ENCODE measurements at places on chromosomes 7 and 10. TPM values are rescaled to one million over a fixed set of nuclear protein-coding genes. Genes with fewer than 3 reads are reported as not detected.

- peak; percentile 79 for DNase-seq
Measured at GRCh38 chr10:110209926-110210673, 2.7 kb downstream of the MXI1 start.

- no peak for DNase-seq
Measured at GRCh38 chr7:142733271-142733670, 16.0 kb upstream of the PRSS1 start.

The CYP2C19 gene
- 0.14 TPM for total RNA-seq

- peak; percentile 69 for DNase-seq
Measured at GRCh38 chr7:1529383-1530116, 952 bp upstream of the MAFK start.

- DNase-seq, result no peak
Measured at GRCh38 chr10:30719832-30720231, 90.3 kb upstream of the LYZL2 start.

DNA sequence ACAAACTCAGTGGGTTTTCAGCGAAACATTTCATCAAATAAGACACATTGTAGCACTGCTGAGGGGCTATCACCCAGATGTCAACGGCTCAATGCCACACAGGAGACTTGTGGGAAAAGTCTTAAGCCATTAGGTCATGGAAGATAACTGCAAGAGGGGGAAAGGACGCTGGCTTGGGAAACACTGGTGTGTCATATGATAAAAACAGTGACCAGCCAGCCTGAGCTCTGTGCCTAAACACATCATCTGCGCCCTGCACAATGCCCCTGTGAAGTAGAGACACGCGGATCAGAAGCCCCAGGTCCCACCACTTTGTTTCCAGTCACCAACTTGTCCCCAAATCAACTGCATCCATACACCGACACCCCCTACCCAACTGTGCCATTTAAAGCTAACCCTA lies 116.7 kb downstream of the TNS3 start:
- no peak for DNase-seq

The CPA2 gene
- total RNA-seq, result not detected

GRCh38 chr10:130190737-130191115 lies 54.5 kb downstream of the GLRX3 start:
- DNase-seq, result no peak

DNA sequence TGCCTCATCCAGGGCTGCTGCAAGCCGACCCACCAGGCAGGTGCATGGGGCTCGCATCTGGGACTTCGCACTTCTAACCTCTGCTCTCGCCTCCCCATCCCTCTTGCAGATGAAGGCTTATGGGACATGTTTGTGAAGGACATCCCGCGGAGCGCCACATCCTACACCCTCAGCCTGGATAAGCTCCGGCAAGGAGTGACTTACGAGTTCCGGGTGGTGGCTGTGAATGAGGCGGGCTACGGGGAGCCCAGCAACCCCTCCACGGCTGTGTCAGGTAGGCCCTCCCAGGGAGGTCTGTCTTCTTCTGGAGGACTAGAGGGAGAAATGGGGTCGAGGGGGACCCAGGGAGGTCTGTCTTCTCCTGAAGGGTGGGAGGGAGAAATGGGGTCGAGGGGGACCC lies 448.9 kb upstream of the FOXK1 start:
- DNase-seq, result no peak

The TAS2R3 gene
- 0.69 TPM for total RNA-seq

DNA sequence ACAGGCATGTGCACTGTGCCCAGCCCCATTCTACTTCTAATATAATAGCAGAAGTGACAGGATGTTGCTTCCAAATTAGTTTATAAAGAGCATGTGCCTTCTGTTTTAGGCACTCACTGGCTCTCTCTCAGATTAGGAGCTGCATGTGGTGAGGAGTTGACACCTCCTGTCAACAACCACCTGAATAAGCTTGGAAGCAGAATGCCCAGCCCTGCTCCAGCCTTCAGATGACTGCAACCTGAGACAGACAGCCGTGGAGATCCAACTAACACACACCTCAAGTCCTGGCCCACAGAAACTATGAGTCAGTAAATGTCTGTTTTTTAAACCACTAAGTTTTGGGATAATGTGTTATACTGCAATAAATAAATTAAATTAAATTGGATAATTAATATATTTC lies 54.5 kb downstream of the PARD3 start:
- DNase-seq, result no peak

The RASA4 gene
- 9.3 TPM for total RNA-seq

The MACC1 gene
- total RNA-seq, result 0.21 TPM

DNA sequence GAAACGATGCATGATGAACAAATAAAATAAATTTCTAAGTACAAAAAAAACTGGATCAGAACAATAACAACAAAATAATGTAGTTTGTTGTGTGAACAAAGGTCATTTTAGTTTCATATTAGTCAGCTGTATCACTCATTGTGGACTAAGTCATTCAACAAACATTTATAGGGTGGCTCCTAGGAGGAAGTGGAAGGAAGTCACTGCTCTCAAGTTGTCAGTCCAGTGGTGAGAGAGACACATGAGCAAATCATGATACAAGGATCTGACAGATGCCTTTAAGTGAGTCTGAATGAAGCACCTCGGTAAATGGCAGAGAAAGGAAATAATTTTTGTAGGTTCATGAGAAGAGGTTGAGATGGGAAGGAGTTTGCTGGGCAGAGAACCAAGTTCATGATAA lies 56.8 kb downstream of the EPDR1 start:
- no peak for DNase-seq

DNA sequence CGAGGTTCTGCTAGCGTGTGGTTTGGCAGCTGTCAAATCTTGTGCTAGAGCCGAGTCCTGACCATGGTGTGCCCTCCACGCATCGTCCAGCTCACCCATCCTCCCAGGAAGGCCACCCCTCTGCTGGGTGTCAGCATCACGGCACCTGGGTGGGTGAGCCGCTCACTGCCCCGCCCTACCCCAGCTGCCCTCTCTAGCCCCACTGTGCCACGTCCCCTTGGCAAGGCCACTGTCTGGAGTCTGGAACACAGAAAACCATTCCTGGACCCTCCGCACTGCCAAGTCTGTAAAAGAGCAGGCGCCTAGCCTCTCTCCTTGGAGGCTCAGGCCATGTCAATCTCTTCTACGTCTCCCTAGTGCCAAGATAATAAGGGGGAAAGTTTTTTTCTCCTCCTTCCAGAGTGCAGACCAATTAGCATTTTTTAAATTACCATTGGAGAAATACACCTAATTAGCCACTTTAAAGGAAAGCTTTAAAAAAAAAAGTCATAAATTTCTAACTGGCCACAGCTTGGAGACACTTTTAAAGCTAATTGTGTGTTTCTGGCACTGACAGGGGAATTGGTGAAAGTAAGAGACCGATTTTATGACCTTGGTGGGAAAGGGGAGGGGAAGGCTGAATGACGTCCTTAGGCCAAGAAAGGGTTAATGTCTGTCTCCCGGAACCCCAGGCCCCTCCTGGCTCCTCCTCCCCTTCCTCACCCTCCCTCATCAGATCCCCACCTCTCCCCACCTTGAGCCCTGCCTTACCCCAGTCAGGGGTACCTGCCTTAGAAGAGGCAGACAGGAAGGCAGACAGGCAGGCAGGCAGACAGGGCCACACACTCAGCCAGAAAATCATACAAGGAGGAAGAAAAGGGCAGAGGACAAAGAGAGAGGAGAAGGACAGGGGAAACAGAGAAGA lies 151.2 kb downstream of the PLXNA4 start:
- peak; percentile 92 for DNase-seq

DNA sequence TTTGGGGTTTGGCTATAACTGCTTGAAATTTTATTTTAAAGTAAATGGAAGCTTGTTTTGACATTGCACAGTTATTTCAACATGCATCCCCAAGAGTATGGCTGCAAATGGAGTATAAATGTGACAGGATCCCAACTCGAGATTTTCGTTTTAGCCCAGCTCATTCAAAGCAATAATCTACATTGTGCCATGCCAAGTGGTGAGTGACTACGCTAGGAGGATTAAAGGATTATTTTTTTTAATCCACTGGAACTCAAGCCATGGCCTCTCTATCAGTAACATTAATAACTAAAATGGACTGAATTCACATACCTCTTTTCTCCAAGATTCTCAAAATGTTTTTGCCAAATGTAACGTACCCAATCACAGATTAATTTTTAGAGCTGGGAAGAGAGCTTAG lies 60.6 kb upstream of the AUTS2 start:
- DNase-seq, result no peak

The CPA1 gene
- total RNA-seq, result 0.17 TPM

The COL13A1 gene
- total RNA-seq, result 16.6 TPM

GRCh38 chr10:5449227-5449626 lies 36.9 kb downstream of the NET1 start:
- DNase-seq, result no peak

DNA sequence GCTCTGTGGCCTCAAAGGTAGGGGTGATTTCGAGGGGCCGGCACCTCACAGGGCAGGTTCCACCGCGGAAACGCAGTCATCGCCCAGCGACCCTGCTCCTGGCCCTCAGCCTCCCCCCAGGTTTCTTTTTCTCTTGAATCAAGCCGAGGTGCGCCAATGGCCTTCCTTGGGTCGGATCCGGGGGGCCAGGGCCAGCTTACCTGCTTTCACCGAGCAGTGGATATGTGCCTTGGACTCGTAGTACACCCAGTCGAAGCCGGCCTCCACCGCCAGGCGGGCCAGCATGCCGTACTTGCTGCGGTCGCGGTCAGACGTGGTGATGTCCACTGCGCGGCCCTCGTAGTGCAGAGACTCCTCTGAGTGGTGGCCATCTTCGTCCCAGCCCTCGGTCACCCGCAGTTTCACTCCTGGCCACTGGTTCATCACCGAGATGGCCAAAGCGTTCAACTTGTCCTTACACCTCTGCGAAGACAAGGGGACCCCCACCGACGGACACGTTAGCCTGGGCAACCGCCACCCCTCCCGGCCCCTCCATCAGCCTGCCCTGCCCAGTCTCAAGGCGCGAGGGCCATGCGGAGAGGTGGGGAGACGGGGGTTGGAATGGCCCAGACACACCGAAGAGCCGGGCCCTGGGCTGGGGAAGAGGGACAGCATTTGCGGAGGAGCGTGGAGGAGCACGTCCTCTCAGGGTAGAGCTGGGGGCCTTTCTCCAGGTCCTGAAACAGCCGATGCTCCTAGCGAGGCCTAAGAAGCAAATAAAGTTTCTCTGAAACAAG lies 6.0 kb downstream of the SHH start:
- peak; percentile 74 for DNase-seq

The UNCX gene
- total RNA-seq, result not detected

DNA sequence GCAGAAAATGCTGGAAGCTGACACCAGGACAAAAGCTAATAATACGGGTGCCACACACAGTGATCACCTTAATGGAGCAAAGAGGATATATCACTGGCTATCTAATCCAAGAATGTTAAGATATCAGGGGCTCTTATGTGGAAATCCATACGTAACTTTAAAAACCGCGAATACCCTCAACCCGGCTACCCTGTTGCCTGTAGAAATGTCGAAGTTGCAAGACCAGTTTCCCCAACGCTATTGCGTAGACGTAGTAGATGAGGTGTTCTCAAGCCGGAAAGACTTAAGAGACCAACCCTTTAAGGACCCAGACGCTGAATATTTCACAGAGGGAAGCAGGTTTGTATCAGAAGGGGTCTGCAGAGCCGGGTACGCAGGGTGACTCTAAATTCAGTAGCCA lies 7.9 kb upstream of the CYREN start:
- no peak for DNase-seq

DNA sequence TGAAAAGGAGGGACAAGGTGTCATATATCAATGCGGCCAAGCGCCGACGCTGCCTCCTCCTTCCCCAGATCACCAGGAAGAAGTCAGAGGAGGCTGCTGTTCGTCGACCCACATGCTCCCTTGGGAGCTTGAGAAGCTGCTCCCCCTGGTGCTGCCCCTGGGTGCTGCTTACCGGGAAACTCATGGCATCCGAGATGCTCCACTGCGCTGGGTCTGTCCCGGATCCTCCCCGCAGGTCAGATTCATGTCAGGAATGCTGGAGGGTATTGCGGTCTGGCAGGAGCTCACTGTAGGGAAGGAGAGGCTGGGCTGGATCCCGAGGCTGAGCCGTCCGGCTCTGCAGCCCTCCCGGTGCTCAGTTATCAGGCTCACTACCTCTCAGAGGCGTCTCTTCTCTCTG lies 123.7 kb upstream of the FAM20C start:
- DNase-seq, result peak; percentile 68

DNA sequence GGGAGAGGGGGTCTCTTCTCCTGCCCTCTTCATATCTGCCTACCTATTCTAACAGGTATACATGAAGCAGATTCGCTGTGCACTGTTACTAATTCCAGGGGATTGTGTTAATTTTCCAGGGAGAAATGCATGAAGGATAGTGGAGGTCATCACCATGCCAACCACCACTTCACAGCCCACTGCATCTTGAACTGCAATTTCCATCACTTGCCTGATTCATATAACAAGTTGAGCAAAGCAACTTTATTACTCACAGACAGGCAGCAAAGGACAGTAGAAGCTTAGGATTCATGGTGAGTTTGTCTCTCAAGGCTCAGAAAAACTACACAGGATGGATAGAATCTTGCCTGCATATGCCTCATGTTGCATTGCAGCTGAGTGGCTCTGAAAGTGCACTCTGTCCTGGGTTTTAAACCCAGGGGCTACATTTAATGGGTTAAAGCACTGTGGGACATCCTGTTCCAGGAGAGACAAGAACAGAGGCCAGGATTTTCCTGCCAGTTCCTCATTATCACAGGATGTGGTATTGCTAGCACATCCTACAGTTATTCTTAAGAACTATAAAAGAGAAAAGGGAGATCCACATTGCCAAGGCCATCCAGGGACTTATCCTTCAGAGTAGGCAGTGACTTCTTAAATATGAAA lies 136.9 kb upstream of the PRSS1 start:
- DNase-seq, result no peak

GRCh38 chr10:18140149-18140956 lies at the start of gene CACNB2:
TSS of gene CACNB2 (plus strand) at chr10:18140424.
- peak; percentile 80 for DNase-seq

The NXPH1 gene
- 0.37 TPM for total RNA-seq

The PRSS1 gene
- total RNA-seq, result 0.96 TPM

GRCh38 chr7:36984041-36984521 lies 259.8 kb upstream of the AOAH start:
- DNase-seq, result no peak

DNA sequence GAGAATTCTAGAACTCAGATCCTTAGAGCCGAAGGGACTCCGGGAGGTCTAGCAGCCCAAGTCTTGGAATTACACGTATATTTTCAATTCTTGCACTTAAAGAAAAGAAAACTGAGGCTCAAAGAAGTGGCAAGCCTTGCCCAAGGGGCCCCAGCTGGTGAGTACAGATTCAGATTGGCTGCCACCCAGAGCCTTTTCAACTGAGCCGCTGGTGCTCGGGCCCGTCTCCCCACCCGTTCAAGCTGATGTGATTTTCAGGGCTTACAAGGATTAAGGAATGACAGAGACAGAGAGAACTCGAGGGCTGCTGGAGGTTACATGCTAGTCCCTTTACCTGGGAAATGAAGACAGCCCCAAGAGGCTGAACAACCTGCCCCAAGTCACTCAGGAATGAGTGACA lies 117.8 kb downstream of the ABLIM1 start:
- DNase-seq, result no peak

The AGBL3 gene
- 1.7 TPM for total RNA-seq
